ENCODE measurements at places on chromosomes 11 and 22. TPM values are rescaled to one million over a fixed set of nuclear protein-coding genes. Genes with fewer than 3 reads are reported as not detected.
A peak's percentile ranks its signal among the peaks of the same experiment; 100 is the strongest.

Gene C11orf52
- polyA plus RNA-seq: 10.9 TPM

Gene SLC43A1
- polyA plus RNA-seq: 85.6 TPM

Gene GLB1L2
- 0.48 TPM for polyA plus RNA-seq

Gene TNNT3
- not detected for polyA plus RNA-seq

Gene CYP2D6
- polyA plus RNA-seq: 486 TPM

Gene FLRT1
- 0.32 TPM for polyA plus RNA-seq

Gene LDHAL6A
- 0.28 TPM for polyA plus RNA-seq

Gene HTR3A
- polyA plus RNA-seq: not detected

Gene MUC5AC
- polyA plus RNA-seq: not detected

Gene IL10RA
- polyA plus RNA-seq: 2.3 TPM

Gene MGAT3
- polyA plus RNA-seq: 0.03 TPM

GRCh38 chr11:134950692-134951304 is 538.8 kb upstream of the B3GAT1 start:
- no peak for DNase-seq

GRCh38 chr11:102260241-102260640 is 57.0 kb upstream of the BIRC3 start:
- no peak for DNase-seq

- no peak for DNase-seq
Observed at GRCh38 chr11:76501526-76502202, 56.8 kb downstream of the EMSY start.

- no peak for DNase-seq
Observed at GRCh38 chr11:78907636-78908035, 333.0 kb upstream of the NARS2 start.

- no peak for DNase-seq
Observed at GRCh38 chr22:44099696-44100095, 75.6 kb downstream of the PARVB start.

DNA sequence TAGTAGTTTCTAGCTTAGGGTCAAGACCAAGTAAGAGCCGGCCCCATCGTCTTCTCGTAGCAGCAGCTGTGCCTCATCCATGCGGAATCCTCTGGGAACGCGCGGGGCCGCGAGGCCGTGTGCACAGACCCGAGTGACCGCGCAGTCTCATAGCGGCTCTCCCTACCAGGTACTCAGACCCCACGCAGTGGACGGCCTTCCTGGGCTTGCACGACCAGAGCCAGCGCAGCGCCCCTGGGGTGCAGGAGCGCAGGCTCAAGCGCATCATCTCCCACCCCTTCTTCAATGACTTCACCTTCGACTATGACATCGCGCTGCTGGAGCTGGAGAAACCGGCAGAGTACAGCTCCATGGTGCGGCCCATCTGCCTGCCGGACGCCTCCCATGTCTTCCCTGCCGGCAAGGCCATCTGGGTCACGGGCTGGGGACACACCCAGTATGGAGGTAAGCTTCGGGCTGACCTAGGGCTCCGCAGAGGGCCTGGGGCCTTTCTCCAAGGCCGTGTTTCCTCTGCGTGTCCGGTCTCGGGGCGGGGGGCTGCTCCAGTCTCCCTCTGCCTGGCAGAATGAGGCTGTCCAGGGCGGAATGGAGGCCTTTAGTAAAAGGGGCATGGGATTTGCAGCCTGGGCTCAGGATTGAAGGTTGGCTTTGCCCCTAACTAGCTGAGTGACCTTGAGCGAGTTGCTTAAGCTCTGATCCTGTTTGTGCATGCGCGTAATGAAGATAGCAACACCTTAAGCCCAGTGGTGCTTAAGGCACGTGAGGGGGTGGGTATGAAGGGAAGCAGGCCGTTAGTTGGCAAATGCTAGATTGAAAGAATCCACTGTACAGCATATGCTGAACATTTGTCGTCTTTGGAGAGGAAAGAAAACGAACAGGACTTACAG is 48.9 kb downstream of the ST14 start:
- DNase-seq: no peak

DNA sequence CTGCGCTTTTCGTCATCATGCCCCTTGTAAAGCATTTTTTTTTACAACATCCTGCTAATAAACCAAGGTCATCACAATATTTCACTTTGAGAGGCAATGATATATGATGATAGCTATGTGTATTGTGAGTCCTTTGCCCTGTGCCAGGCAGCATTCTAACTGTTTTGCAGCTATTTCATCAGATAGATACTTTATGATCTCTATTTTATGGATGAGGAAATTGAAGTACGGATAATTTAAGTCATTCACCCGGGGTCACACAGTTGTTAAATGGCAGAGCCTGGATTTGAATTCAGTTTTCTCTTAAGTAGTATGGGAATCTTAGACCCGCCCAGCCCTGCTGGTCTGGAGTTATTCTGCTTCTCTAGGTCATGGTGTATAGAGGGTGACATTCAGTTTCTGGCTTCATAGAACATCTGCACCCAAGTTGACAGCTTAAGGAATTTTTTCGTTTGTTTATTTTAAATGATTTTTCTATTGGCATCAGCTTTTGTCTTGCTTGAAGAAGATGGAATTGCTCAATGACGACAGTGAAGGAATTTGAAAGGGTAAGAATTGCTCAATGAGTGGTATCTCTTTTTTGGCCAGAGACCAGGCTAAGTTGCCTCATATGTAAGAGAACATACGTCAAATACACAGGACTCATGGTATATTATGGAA is 926 bp downstream of the PRR5L start:
- DNase-seq: no peak

- no peak for DNase-seq
Observed at GRCh38 chr11:77503006-77503405, 29.1 kb upstream of the PAK1 start.

- no peak for DNase-seq
Observed at GRCh38 chr11:77183431-77183984, 55.5 kb downstream of the MYO7A start.

- DNase-seq: no peak
Observed at GRCh38 chr11:117039270-117039669, 59.0 kb downstream of the SIK3 start.

GRCh38 chr22:38871360-38872171 is 450 bp downstream of the CBX6 start:
- DNase-seq: peak; percentile 50

- no peak for DNase-seq
Observed at GRCh38 chr11:71391796-71392195, 56.4 kb downstream of the DHCR7 start.

DNA sequence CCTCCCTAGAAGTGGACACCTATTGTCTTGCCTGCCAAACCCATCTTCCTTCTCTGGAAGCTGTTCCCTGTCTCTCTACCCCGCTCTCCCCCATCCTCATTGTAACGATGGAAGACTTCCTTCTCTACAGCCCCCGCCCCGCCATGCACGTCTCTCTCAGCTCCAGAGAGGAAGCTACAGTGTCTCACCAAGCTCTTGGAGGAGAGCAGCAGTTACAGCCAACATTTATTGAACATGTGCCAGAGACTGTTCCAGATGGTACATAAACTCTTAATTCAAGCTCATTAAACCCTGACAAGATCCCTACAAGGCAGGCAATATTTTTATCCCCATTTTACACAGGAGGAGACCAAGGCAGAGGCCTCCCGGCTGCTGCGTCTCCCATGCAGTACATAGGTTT is 15.1 kb downstream of the MCHR1 start:
- DNase-seq: no peak

GRCh38 chr22:45585437-45585755 is 82.7 kb downstream of the FBLN1 start:
- no peak for DNase-seq

GRCh38 chr11:74636630-74637184 is 44.3 kb downstream of the POLD3 start:
- no peak for DNase-seq

GRCh38 chr11:6655790-6656583 is at the start of gene DCHS1:
TSS of gene DCHS1 (minus strand) at chr11:6655809. CDS start at chr11:6641613, 14,196 bp downstream.
- DNase-seq: no peak

- DNase-seq: no peak
Observed at GRCh38 chr11:60282286-60282685, 1.8 kb downstream of the MS4A4A start.

DNA sequence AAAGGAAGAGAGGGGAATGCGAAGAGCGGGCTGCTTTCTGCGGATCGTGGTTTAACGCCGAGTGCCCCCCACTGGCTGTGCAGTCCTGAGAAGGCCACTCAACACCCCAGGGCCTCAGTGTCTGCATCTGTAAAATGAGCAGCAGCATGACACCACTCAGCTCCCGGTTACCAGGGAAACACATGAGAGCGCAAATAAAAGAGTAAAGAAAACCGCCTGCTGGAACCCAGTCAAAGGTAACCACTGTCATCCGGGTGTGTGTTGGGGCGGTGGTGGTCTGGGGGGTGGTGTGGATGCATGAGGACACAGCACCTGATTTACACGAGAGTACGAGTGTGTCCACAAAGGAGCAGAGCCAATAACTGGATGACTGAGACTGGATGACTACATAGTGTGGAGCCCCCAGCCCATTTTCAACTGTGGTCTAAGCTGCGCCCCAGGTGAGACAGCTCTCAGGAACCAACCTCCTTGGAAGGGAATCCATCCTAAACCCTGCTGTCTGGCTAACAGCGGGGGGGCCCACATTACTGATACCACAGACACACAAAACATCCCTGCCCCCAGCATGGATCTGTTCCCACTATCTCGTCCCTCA is 5.7 kb downstream of the CELSR1 start:
- DNase-seq: no peak

DNA sequence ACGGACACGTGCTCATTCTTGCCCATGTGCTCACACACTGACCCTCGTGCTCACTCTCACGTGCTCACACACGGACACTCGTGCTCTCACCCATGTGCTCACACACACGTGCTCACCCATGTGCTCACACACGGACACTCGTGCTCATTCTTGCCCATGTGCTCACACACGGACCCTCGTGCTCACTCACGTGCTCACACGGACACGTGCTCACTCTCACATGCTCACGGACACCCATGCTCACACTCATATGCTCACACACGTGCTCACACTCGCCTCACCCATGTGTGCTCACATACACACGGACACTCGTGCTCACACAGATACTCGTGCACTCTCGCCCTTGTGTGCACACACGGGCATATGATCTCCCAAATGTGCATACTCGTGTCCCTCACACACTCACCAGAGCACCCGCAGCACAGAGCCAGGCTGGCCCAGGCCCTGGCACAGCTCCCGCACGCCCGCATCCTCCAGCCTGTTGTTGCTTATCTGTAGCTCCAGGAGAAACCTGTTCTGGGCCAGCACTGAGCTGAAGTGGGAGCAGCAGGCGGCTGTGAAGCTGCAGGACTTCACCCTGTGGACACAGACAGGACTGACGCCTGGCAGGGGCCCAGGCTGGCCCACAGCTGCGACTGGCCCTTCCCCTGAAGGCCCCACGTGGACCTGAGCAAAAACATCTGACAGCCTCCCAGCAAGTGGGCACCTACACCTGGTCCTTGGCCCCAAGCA is 9.3 kb downstream of the RNH1 start:
- DNase-seq: no peak

DNA sequence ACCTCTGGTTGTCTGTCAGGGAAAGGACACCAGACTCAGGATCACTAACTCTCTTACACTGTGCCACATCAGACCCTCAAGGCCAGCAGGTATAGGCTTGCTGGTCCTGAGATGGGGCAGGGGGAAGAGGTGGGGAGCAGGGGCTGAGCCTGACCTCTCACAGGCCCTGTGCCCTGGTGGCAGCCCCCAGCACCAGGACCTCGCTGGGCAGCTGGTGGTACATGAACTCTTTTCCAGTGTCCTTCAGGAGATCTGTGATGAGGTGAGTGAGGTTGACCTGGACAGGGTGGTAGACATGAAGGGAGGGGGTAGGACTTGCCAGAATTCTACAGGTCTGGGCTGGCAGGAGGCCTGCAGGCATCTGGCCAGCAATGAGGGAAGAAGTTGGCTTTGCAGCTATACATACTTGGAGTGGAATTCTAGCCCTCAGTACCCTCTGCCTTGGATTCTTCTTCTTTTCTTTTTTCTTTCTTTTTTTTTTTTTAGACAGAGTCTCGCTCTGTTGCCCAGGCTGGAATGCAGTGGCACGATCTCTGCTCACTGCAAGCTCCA is 1.4 kb downstream of the NUDT22 start:
- no peak for DNase-seq

- DNase-seq: no peak
Observed at GRCh38 chr11:33290319-33290718, 33.1 kb downstream of the HIPK3 start.

- DNase-seq: no peak
Observed at GRCh38 chr22:48705917-48706605, 1121.6 kb downstream of the BRD1 start.

GRCh38 chr11:45983471-45983845 is 61.0 kb downstream of the LARGE2 start:
- no peak for DNase-seq

GRCh38 chr22:42962295-42963230 is 52.4 kb downstream of the PACSIN2 start:
- no peak for DNase-seq

DNA sequence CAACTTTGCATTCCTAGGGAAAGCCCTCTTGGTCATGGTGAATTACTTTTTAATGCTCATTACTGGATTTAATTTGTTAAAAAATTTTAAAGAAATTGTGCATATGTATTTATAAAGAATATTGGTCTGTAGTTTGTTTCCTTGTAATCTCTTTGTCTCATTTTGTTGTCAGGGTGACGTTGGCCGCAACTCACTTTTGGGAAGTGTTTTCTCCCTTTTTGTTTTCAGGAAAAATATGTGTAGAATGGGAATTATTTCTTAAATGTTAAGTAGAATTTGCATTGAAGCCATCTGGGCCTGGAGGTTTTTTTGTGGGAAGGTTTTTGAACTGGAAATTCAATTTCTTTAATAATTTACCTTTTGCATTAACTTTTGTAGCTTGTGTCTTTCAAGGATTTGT is 149.1 kb downstream of the UVRAG start:
- no peak for DNase-seq

DNA sequence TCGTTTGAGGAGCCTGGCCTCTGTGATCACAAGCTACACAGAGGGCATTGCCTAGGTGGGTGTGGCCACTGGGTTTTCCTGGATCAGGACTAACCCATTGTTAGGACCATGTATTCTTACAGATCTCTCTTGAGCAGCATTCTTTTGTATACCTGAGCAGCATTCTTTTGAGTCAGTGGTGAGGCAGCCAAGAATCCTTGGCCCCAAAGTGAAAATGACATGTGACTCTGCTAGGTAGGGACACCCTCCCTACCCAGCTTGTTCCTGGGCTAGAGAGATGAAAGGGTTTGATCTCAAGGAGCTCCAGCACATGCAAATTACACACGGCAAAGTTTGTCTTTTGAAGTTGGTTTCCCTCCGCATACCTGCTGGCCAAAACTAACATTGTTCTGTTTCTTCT is 55.0 kb upstream of the HORMAD2 start:
- no peak for DNase-seq

DNA sequence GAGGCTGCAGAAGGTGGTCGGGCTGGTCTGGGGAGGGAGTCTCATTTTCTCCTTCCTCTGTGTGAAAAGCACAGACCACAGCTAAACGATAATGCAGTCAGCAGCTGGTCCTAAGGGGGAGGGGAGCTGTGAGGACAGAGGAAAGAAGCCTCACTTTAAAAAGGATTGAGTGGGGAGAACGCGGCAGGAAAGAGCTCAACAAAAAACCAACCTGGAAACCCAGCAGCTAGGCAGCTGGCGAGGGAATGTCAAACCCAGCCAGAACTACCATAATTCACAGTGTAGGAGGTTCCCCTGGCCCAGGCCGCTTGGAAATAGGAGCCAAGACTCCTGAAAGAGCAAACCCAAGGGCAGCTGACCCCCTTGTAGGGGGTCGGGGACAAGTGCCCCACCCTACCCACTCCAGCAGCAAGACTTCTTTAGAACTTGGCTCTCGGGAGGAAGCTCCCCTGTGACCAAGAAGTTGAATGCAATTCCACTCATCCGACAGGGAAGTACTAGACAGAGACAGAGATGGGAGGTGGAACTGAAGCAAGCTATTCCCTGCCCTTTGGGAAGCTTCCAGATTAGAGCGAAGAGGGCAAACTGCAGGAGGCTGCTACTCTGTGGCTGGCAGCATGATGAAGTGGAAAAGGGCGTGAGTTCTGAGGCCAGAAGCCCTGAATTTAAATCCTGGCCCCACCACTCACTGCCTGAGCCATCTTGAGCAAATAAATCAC is 16.5 kb upstream of the DGKZ start:
- no peak for DNase-seq
